Glutamatergic neuron (in vitro differentiated cells): ENCODE measurements at places on chromosomes 11 and 22.
A peak's percentile ranks its signal among the peaks of the same experiment; 100 is the strongest.

DNA sequence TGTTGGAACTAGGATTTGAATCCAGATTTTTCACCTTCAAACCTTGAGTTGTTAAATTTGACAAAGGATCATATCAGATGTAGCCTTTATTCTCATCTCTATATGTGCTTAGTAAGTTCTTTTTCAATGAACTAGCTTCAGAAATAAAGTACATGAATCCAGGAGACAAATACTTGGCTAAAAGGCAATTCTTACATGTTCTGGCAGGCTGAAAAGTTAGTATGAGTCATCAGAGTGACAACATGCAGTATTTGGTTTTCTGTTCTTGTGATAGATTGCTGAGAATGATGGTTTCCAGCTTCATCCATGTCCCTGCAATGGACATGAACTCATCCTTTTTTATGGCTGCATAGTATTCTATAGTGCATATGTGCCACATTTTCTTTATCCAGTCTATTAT, 40.4 kb downstream of the BBOX1 start:
- DNase-seq, result no peak

DNA sequence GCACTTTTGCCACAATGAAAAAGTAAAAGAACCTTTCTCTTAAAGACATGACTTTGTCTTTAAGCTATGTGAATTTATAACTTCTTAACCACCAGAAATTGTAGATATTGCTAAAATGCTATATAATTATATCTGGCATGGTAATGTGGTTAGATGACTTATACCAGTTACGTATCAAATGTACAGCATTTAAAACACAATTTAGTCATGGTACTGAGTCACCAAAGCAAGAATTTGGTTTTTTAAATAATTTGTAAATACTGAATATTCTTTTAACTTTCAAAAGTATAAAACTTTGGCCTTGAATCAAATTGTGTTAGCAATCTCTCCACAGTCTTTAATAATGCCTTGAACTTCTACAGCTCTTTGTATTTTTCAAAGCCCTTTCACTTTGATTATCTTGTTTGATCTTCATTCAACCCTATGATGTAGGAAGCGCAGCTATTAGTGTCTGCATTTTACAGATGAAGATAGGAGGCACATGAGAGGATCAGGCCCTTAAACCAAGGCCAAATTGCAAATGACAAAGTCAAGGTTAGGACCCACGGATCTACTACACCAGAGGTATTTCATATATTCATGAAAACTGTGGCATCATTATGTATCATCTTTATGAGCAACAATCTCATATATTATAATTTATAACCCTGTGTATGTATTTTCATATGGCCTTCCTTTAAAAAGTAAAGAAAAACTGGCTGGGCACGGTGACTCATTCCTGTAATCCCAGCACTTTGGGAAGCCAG, 4.4 kb upstream of the SYTL2 start:
- DNase-seq, result no peak

DNA sequence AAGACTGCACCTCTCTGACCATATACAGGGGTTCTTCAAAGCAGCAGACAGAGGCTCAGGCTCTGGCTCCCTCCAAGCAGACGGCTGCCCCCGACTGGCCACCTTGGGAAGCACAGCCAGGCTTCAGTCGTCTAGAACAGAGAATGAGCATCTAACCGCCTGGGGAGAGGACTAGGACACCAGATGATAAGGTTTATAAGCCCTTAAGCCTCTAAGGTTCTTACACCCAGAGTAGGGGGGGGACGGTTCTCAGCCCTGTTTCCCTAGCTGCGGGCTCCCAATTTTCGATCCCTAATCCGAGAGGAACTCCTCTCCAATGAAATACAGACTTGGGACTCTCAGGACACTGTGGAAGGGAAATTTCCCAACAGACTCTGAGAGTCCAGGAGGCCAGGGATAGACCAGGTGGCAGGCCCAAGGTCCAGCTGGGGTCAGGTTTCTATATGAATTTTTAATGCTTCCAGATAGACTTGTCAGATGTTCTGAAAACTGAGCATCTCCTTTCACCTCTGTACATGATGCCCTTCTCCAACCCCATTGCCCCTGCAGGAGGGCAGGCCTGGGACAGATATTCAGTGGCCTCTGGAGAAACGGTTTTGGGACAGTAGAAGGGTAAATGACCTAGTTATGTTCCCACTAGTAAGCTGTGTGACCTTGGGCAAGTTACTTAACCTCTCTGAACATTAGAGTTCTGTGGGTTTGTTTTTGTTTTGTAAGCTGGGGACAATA, 20.2 kb downstream of the RTN4RL2 start:
- peak; percentile 94 for DNase-seq

- no peak for DNase-seq
Measured at GRCh38 chr11:45930031-45930794, 7.8 kb downstream of the LARGE2 start.

DNA sequence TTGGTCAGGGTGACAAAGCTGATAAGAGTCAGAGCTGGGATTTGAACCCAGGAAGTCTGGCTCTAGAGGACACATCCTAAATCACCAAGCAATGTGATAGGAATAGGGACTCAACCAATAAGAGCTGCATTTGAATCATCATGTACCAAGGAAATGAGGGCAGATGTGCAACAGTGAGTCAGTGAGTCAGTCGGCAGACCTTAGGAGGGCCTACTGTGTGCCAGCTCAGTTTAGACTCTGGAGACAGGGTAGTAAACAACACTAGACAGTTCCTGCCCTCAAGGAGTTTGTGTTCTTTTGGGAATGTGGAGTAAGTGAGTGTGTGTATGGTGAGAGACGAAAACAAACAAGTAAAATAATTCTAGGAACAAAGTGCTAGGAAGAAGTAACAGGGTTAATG, 11.2 kb downstream of the IL10RA start:
- DNase-seq, result no peak

- DNase-seq, result no peak
Measured at GRCh38 chr11:121996574-121996973, 119.4 kb downstream of the BLID start.

DNA sequence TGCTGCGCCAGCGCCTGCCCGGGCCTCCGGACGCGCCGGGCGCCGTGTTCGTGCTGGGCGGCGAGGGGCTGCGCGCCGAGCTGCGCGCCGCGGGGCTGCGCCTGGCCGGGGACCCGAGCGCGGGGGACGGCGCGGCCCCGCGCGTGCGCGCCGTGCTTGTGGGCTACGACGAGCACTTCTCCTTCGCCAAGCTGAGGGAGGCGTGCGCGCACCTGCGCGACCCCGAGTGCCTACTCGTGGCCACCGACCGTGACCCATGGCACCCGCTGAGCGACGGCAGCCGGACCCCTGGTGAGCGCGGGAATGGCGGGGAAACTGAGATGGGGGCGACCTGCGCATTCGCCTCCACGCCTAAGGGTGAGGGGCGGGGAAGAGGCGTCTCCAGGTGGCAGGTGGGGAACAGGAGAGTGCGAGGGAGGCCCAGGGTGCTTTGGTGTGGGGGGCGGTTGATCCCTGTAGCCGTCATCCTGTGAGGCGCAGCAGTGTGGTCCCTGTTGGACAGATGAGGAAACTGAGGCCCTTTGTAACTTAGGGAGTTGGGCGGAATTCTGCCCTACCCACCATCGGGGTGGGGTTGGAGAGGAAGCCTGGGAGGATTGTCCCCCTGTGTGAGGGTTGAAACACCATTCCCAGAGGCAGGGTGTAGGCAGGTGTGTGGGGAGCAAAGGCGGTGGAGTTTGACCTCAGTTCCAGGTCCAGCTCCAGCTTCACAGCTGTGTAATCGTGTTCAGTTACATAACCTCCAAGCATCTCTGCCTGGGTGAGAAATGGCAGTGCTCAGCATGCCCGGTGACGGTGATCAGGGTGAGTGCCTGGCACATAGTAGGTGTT, 758 bp downstream of the PDXP start:
- no peak for DNase-seq

DNA sequence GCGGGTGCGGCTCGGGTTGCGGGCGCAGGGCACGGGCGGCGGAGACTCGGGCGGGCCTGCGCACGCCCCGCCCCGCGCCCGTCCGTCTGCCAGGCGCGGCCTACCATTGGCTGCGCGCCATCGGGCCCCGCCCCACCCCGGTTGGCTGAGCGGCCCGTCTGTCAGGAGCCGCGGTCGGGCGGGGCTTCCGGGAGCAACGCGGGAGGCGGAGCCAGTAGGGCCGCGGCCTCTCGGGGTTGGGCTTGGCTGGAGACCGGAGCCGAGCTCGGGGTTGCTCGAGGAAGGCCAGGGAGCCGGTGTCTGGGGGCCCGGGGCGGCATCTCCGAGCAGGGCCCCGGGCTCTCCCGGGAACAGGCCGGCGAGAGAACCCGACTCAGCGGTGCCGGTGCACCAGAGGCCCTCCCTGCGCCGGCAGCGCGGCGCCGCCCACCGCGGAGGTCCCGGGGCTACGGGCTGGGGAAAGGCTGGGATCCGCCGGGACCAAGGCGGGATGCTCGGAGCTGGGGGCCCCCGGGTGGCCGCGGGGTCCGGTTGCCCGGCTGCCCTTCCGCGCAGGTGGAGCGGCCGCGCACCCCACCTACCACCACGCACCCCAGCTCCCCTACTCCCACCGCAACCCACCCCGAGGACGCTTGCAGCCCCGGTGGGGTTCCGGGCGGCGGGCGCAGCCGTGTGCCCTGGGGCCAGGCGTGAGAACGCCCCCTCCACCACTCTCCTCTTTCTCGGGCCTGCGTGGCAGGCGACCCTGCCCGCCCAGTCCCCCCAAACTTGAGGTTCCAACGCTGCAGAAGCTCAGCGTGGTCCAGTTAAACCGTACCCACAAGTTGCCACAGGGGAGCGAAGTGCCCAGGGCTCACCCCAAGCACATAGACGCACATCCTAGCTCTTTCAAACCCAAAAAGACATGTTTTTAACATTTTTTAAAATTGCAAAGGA, at the start of gene HRAS:
HRAS (minus strand) TSS at position 58 of the 936 bp plus-strand sequence.
- peak; percentile 98 for DNase-seq

GRCh38 chr22:22553735-22554586, 5.1 kb downstream of the PRAME start:
- no peak for DNase-seq

GRCh38 chr11:117872420-117872961, 4.0 kb downstream of the FXYD6 start:
- no peak for DNase-seq

DNA sequence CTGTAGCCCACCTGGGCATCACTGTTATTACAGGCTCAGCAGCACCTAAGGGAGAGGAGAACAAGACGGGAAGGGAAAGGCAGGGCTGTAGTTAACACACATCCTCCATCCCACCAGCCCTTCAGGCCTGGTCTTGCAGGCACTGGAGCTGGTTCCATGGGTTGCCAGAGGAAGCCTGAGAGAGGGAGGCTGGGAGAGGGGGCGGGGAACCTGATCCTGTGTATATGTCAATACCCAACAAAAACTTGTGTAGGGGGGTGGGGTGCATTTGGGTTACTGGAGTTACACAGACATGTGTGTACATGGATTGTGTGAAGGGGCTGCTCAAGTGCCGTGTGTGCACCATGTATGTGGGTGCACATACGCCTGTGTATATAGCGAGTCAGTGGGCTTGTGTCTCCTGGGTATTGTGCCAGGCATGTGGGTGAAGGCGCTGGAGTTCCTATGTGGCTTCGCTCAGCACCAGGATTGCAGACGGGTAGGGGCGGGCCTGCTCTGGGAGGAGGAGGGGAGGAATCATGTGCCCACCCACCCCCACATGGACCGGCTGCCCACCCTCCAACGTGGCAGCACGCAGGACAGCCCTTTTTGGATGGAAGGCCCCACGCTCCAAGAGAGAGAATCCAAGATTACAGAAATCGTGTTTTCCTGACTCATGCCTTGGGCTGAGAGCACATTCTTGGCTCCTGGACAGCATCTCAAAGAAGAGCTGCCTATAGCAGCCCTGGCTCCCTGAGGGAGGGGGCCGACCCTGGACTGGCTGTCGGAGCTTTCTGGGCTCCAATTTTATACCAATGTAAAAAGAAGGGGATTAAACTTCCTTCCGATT, 4.2 kb upstream of the SERPINH1 start:
- no peak for DNase-seq

GRCh38 chr22:41446057-41446501, 522 bp downstream of the TOB2 start:
- DNase-seq, result no peak

DNA sequence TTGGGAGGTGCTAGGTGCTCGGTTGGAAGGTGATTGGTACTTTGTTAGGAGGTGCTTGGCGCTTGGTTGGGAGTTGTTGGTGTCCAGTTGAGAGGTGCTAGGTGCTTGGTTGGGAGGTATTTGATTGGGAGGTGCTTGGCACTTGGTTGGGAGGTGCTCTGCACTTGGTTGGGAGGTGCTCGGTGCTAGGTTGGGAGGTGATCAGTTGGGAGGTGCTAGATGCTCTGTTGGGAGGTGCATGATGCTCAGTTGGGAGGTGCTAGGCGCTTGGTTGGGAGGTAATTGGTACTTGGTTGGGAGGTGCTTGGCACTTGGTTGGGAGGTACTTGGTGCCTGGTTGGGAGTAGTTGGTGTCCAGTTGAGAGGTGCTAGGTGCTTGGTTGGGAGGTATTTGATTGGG, 40.2 kb downstream of the LRP5 start:
- no peak for DNase-seq

DNA sequence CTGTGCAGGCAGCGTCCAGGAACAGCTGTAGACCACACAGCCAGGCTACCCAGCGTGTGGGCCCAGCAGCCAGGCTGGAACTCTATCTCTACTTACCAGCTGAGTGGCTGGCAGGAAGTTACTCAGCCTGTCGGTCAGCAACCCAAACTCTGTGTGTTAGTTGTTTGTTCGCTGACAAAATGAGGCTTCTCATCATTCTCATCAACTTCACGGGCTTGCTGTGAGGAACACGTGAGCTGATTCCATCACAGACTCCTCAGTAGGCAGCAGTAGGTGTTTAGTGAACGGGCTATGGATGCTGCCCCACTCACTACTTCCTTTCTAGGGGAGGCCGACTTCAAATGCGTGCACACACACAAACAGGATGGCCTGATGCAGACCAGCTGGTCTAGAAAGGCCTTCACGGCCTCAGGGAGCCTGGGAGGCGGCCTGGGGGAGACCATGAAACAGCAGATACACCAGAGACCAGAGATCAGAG, 830 bp upstream of the SPDYC start:
- no peak for DNase-seq

- DNase-seq, result no peak
Measured at GRCh38 chr11:32571039-32571438, 12.6 kb upstream of the EIF3M start.

- DNase-seq, result no peak
Measured at GRCh38 chr11:81444297-81444696, 1289.4 kb downstream of the FAM181B start.
